Peyer's patch (tissue), 4 donors: ENCODE measurements at places on chromosomes 5 and 9.

GRCh38 chr5:115818821-115819220 lies 2.4 kb upstream of the CDO1 start:
- no peak for DNase-seq

DNA sequence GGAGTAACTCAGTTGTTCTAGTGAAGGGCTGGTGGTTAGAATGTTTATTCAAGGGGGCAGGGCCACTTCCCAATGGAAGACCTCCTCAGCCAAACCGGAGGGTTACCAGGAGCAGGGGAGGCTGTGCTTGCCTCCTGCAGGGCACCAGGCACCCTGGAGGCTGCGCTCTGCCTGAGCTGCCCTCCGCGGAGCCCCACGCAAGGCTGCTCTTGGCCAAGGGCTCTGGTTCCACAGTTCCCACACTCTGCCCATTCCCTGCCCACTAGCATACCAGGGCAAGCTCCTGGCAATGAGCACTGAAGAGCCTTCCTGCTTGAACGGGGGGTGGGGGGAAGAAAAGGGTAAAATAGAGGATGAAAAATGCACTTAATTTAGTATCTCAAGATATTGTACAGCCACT lies 35.5 kb upstream of the PTCH1 start:
- DNase-seq, result no peak

- DNase-seq, result no peak
Observed at GRCh38 chr5:143066556-143067281, 296.5 kb downstream of the ARHGAP26 start.

GRCh38 chr9:90987566-90987965 lies 185.9 kb downstream of the SYK start:
- DNase-seq, result no peak

DNA sequence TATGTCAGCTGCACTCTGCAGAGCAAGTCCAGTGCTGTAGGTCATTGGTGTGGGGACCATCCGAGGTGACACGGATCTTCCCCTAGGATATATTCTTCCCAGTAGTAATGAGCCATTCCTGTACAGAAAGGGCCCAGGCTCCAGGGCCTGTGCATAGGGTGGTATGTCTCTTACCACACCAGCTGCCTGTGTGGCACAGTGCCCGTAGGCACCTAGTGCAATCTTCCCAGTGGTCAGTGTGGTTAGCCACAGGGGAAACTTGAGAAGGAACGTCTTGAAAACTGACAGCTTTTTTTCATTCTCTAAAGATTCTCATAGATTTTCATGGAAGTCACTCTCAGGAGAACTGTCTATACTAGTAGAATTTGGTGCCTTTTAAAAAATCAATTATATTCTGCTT lies 39.8 kb downstream of the CYSTM1 start:
- DNase-seq, result no peak

DNA sequence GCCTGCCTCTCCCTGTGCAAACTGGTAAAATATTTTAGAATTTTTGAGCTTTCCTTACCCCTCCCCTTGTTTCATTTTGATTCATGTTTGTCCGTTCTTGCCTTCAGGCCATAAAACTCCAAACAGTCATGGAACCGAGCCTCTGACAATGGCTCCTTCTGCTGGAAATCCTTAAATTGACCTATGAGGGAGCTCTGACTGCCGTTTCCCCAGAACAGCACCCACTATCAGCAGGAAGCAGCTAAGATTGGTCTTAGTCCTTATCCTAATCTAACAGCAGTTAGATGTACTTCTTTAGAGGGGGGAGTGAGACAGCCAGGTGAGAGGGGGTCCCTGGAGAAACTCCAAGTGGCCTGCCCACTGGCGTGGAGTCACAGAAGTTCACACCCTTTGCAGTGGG lies 106.7 kb downstream of the FAM174A start:
- DNase-seq, result no peak

DNA sequence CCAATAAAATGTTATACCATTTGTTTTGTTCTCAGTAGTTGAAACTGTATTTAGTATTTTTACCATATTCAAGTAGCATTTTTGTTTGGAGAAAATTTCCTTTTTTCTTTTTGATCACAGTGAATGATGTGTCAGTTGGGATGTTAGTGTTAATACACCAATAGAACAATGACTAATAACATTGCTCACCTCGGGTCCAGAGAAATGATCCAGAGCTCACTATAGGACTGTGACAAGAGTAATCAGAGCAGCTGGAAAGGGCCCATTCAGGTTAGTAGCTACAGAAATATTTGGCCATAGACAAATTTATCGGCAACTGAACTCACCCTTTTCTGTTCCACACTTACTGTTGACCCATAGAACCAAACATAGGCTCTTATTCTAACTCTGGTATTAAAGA lies 989.2 kb downstream of the TLE4 start:
- no peak for DNase-seq

- no peak for DNase-seq
Observed at GRCh38 chr9:36169708-36170107, 520 bp downstream of the CCIN start.
